NCI-H2107 (cell line): ENCODE measurements at places on chromosomes 6 and 20.

- DNase-seq: no peak
These were observed 25.4 kb upstream of the HLA-E start for GRCh38 chr6:30463651-30464618.

GRCh38 chr6:111938710-111939109, 65.5 kb upstream of the FYN start:
- no peak for DNase-seq

DNA sequence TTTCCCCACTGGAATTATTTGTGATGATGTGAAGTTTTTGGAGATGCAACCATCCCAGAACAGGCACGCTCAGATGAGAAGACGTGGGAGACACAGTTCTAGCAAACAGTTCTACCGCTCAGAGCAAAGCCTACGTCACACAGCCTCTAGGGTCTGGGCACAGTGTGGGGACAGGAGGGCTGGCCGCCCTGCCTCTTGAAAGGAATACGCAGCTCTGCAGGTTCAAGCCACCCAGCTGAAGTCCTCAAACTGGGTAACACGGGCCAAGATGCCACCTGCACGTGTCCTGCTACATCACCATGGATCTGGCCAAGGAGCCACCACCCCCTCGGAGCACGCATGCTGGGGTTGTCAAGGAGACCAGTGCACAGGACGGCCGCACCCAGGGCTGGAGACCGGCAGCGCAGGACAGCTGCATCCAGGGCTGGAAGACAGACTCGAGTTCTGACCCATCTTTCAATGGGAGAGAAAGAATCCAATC, 75.0 kb downstream of the NOL4L start:
- no peak for DNase-seq

DNA sequence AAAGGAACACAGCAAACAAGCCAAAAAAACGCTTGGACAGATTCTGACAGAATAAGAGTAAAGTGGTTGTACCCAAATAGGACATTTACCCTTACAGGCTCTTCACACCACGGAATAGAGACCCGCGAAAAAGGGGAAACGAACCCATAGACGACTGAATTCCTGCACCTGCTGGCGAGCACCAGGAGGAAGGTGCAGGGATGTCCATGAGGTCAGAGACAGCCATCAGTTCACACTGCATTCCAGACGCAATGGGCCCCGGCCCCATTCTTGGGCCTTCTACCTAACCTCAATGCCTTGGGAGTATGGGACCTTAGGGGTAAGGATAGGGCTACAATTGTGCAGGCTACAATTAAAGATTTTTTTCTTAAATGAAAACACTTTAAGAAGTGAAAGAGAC, 5.2 kb upstream of the DIDO1 start:
- DNase-seq: no peak

DNA sequence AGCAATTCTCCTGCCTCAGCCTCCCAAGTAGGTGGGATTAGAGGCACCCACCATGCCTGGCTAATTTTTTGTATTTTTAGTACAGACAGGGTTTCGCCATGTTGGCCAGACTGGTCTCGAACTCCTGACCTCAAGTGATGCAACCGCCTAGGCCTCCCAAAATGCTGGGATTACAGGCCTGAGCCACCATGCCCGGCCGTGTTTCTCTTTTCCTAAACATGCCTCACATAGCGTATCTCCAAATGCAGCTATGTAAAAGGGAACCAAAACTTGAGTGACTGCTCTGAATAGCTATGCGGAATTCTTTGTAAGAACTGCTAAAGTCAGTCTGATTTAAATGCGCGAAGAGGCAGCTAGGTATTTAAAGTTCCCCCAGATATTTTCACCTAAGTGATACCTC, 20.5 kb downstream of the BPIFA2 start:
- no peak for DNase-seq

DNA sequence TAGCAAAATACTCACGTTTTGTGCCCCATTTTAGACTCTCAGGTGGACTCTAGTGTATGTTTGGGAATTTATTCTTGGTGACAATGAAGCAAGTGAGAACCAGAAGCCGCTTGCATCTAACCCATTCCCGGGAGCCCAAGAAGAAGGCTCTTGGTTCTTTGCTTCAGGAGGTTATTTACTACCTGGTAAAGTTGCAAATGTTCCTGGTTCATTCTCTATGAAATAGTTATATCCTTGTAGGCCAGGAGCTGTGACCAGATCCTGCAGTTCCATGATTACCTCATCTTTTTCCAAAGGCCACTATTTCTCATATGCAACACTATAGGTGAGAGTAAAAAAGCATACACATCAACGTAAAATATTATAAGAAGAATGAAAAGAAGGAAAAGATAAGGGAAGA, 60.9 kb upstream of the FABP7 start:
- no peak for DNase-seq

GRCh38 chr6:75657327-75657726, 55.6 kb downstream of the SENP6 start:
- no peak for DNase-seq

DNA sequence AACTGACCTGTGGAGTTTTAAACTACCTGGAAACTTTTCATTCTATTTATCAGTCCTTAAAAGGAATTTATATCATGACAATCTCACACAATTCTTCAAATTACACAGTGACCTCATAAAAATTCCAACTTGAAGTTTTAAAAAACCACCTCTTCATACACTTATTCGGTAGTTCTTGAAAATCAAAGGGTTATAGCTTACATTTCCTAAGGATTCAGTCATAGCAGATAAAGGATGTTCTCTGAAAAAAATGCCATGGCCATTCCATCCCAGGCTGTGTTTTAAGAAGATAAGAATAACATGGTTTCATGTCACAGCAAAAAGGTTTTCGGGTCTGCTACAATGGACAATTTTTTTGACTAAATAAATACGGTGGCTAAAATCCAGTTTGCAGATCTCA, 41.2 kb downstream of the GOPC start:
- no peak for DNase-seq

DNA sequence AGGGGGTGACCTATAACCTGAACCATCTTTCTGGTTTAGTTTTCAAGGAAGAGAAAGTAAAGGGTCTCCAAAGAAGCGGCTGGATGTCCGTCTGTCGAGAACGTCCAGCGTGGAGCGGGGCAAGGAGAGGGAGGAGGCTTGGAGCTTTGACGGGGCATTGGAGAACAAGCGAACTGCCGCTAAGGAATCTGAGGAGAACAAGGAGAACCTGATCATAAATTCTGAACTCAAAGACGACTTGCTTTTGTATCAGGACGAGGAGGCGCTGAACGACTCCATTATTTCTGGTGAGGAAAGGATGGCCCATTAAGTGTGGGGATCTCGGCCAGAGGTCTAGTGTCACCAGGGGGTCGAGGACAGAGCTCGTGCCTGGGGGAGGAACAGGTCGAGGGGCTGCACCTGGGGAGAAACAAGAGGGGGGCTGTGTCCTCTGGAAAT, 159.2 kb downstream of the SYCP2 start:
- no peak for DNase-seq

DNA sequence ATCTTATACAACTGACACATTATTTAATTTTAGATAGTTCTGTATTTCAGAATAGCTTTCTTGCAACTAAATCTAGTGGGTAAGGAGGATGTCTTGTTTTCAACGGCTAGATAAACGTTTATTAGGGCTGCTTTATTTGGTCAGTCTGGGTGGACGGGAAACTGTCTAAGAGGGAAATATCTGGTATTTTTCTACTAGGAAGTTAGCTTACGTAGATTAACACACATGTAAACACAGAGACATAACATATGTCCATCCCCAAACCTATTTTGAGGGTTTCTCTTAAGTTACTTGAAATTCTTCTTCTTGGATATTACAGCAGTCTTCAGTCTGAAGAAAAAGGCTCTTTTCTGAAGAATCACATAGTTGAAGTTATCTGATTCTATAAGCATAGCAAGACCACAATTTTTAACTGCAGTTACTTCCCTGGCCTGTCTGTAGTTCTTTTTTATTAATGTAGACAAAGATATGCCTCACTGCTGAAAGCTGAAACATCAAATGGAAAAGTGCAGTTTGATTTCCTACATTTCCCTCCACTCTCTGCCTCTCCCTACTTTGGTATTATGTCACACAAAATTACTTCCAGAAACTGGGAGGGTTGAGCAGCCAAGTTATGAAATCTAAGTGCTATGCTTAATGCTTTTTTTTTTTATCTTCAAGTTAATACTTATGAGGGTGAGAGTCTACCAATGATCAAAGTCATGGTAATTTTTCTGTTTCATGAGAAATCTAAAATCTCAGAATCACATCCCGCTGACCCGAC, 37.4 kb downstream of the PLAGL1 start:
- no peak for DNase-seq

GRCh38 chr20:14830466-14830865, 493.1 kb upstream of the FLRT3 start:
- no peak for DNase-seq

GRCh38 chr6:78231002-78231401, 578.2 kb downstream of the MEI4 start:
- DNase-seq: no peak

GRCh38 chr6:10175362-10175761, 239.5 kb downstream of the TFAP2A start:
- no peak for DNase-seq

DNA sequence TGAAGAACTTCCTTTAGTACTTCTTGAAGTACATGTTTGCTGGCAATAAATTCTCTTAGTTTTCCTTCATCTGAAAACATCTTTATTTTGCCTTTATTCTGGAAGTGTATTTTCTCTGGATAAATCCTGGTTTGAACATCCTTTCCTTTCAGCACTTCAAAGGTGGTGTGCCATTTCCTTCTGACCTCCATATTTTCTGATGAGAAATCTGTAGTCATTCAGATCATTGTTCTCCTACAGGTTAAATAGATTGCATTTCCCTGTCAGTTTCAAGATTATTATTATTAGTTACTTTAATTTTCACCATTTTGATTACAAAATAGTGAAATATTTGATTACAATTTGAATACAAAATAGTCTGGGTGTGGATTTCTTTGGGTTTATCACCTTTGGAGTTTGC, 134.5 kb downstream of the CDH26 start:
- no peak for DNase-seq

DNA sequence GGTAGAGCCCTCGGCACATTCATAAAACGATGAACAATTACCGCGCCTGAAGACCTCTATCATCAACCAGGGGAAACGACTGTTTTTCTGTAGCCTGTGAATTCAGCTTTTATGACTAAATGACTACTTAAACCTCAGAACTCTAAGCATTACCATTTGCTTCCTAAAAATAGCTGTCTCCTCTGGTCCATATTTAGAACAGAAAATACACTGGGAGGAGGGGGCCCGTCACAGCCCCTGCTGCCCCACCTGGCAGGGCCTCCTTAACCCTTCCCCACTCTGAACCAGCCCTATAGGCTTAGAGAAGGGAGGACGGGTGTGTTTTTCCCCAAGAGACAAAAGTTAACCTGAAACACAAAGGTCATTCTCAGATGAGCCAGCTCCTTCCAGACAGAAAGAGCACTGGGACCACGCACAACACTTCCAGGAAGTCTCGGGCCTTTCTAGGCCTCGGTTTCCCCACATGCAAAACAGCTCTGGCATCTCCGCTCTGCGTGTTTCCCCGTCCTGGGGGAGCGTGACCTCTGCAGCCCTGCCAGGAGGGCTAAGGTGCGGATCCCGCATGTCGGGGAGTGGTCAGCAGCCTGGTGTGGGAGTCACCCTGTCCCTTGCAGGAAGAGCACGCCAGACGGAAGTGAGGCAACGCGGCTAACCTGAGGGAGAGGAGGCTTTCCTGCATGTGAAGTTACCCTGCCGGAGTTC, 193.9 kb downstream of the DLL1 start:
- DNase-seq: no peak

GRCh38 chr6:56715741-56716140, 73.1 kb upstream of the DST start:
- DNase-seq: no peak

- no peak for DNase-seq
These were observed 10.8 kb downstream of the MOCS3 start for GRCh38 chr20:50969435-50969834.

- no peak for DNase-seq
These were observed 1.5 kb upstream of the MAPK13 start for GRCh38 chr6:36128793-36129192.

DNA sequence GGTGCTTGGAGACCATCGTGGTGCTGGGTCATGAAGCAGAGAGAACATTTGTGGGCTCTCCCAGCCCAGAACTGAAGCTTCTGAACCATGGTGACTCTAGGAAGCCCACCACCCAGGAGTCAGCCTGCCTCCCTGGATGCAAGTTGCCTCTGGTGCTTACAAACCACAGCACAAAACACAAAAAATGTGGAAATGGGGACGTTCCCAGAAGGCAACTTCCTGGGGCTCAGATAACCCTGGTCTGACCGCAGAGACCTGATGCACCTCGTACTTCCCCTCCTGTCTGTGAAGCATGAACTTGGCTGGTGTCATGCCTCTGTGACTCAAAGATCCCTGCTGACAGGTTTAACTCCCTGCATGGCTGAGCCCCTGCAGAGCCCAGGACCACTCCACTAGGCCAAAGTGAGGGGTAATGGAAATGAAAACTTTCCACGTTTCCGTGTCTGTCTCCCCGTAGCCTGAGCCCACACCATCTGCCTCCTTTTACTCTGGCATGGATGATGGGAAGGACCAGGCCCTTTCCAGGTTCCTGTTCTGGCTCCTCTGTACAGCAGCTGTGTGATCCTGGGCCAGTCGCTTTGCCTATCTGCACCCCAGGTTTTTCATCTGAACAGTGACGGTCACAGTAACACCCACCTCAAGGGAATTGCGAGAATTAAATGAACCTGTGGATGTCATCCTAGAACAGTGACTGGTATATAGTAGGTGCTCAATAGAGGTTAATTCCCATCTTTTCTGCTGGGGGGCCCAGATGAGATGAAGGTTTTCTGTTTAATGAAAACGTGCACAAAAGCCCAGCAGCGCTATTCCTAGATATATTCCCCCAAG, 57.7 kb downstream of the PPP1R16B start:
- no peak for DNase-seq

DNA sequence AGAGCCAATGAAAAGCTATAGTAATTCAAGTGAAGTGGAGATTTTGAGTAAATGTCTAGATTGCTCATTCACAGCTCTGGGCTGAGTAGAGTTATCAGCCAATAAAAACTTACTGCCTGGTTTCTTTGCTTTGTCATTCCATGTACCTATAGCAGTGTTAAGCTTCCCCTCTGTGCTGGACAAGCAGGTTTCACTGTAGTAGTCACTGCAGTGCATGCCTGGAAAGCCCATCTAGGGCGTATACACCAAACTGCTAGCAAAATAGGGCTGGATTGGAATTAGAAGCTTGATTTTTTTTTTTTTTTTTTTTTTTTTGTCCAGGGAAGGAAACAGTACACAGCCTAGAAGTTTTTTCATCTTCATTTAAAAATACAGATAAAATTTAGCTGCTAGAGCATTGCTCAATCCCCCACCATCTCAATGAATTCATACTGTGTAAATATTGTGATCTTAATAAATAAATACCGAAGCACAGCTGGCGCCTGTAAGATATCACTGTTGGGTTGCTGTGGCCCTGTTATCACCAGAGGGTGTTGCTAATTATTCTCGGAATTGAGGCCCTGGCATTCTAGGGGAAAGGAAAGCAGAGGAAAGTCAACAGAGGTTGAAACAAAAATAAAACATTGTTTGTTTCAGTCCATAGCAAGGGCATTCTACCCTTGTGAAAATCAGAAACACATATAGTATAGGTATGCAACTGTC, 968.5 kb upstream of the GJE1 start:
- no peak for DNase-seq

GRCh38 chr20:920311-920710, 4.2 kb upstream of the ANGPT4 start:
- no peak for DNase-seq

- DNase-seq: no peak
These were observed 19.7 kb downstream of the HLA-DOB start for GRCh38 chr6:32796848-32797776.

- DNase-seq: no peak
These were observed 74.3 kb downstream of the SYNDIG1 start for GRCh38 chr20:24543741-24544140.

- DNase-seq: no peak
These were observed 120.1 kb upstream of the PTPN1 start for GRCh38 chr20:50389808-50390684.

- no peak for DNase-seq
These were observed 465.4 kb upstream of the BTBD3 start for GRCh38 chr20:11452326-11452725.
